ENCODE measurements at places on chromosomes 7 and 10.

GRCh38 chr7:116806046-116806944 is 56.1 kb upstream of the CAPZA2 start:
- no peak for DNase-seq

- DNase-seq: no peak
Observed at GRCh38 chr7:5598769-5599371, 175.2 kb upstream of the TNRC18 start.

DNA sequence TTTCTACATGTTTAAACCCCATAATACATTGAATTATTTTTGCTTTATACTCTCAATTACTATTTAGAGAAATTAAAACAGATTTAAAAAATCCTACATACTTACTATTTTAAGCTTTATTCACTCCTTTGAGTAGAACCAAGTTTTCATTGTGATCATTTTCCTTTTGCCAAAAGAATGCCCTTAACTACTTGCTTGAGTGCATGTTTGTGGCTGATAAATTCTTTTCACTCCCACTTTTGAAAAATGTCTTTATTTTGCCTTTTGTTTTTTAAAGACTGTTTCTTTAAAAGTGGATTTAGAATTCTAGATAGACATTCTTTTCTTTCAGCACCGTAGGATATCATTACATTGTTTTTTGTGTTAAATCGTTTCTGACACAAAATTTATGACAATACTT is 22.3 kb upstream of the AGR3 start:
- no peak for DNase-seq

DNA sequence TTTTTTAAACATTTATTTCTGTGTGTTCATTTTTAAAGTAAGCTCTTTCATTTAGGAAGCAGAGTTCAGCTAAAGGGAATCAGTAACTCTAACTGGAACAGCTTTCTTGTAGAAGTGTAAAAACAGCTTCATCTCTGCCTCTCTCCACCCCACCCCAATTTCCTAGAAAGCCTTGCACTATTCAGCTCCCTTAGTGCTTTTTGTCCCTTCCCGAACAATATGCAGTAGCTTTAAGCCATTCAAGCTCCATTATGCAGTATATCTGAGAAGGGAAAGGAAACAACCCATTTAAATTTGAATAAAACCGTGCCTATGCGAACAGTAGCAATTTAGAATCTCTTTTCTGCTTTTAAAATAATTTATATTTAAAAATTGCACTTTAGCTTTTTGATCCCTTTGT is 134.5 kb downstream of the TRIL start:
- no peak for DNase-seq

- no peak for DNase-seq
Observed at GRCh38 chr10:114711176-114711868, 53.2 kb upstream of the ABLIM1 start.
